ENCODE measurements at places on chromosomes 7 and 10. TPM values are rescaled to one million over a fixed set of nuclear protein-coding genes. Genes with fewer than 3 reads are reported as not detected.

The MYL7 gene
- 0.53 TPM for polyA plus RNA-seq

The RBP4 gene
- polyA plus RNA-seq = 0.47 TPM

The AGAP4 gene
- 5.7 TPM for polyA plus RNA-seq

The CALD1 gene
- polyA plus RNA-seq = 128 TPM

The ARHGEF35 gene
- polyA plus RNA-seq = 20.1 TPM

The LRRC18 gene
- polyA plus RNA-seq = not detected

The ANKRD30A gene
- polyA plus RNA-seq = not detected

The OPN4 gene
- polyA plus RNA-seq = 0.02 TPM

The CLCN1 gene
- 0.31 TPM for polyA plus RNA-seq

The AUTS2 gene
- polyA plus RNA-seq = 8.3 TPM

The MUC3A gene
- polyA plus RNA-seq = 0.04 TPM

The ADCY1 gene
- polyA plus RNA-seq = 0.12 TPM

The SLC16A9 gene
- polyA plus RNA-seq = 4.9 TPM

The FAM25A gene
- polyA plus RNA-seq = 503 TPM

The BLNK gene
- 46.8 TPM for polyA plus RNA-seq

The KIAA1217 gene
- polyA plus RNA-seq = 18.3 TPM

The PRSS2 gene
- 3.3 TPM for polyA plus RNA-seq

The SLC18A3 gene
- polyA plus RNA-seq = not detected

The ZNF804B gene
- not detected for polyA plus RNA-seq

The ASIC3 gene
- polyA plus RNA-seq = 4.2 TPM

The COL28A1 gene
- polyA plus RNA-seq = 0.60 TPM

Measured in esophagus (tissue), 2 donors.